Activated CD4-positive, alpha-beta T cell treated with anti-CD3 and anti-CD28 coated beads for 36 hours (primary cell): ENCODE measurements at places on chromosomes 4 and X.

GRCh38 chr4:128854433-128854832 lies 44.9 kb downstream of the JADE1 start:
- DNase-seq, result no peak

DNA sequence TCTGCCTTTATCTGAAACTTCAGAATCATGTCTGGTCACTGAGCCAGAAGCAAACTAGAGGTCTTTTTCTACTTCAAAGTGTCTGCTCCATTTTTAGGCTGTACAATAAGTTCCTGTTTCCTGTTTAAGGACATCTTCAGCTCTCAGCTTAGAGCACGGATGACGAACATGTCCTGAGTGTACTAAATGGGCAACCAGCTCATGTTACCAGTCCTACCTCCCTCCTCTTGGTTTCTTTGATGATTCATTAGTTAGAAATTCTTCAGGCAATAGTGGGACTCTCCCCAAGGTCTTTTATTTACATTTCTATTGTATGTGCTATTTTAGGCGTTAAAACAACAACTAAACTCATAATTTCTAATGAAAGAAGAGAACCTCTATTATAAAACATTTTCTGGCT lies 58.0 kb downstream of the ENPEP start:
- DNase-seq, result no peak

- DNase-seq, result no peak
Observed at GRCh38 chr4:31107362-31107761, 387.2 kb downstream of the PCDH7 start.

DNA sequence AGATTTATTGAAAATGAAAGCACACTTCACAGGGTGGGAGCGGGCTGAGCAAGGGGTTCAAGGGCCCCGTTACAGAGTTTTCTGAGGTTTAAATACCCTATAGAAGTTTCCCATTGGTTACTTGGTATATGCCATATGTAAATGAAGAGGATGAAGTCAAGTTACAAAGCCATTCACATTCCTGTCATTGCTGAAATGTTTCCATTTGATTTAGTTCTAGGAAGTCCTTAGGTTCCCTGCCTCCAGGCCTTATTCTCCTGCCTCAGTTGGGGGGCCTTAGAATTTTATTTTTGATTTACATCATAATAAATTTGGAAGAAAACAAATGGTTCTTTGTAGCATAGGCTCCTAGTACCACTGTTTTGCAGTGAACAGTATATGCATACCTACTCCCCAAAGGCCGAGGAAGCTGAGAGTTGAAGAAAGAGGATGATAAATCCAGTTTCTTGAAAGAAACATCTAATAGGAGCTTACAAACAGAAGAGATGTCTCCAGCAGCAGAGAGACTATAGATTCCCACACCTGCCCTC lies 31.8 kb downstream of the SERTM2 start:
- DNase-seq, result no peak
